NCI-H446 (cell line): ENCODE measurements at places on chromosomes 1 and 21.

DNA sequence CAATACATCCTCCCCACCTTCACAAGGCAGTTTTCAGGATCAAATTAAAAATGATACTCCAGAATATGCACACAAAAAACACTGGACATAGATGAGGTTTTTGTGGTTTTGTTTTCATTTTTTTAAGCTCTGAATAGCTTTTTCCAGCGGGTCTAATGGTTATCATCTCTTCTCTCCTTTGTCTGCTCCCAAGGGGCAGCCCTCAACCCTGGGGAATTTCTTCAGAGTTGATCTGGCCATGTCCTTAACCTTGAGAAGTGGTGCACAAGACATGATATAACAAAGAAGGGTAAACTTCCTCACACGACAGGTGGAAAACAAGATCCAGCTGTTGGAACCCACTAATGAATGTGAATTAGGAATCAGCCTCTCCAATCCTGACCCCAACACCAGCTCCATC lies 1.5 kb upstream of the CD244 start:
- no peak for DNase-seq

- no peak for DNase-seq
These were observed 140.8 kb downstream of the NFIA start for GRCh38 chr1:61223140-61223539.

GRCh38 chr1:41153750-41154274 lies 88.3 kb downstream of the SCMH1 start:
- DNase-seq: no peak

- no peak for DNase-seq
These were observed 300.6 kb downstream of the TM2D1 start for GRCh38 chr1:61424382-61424781.

DNA sequence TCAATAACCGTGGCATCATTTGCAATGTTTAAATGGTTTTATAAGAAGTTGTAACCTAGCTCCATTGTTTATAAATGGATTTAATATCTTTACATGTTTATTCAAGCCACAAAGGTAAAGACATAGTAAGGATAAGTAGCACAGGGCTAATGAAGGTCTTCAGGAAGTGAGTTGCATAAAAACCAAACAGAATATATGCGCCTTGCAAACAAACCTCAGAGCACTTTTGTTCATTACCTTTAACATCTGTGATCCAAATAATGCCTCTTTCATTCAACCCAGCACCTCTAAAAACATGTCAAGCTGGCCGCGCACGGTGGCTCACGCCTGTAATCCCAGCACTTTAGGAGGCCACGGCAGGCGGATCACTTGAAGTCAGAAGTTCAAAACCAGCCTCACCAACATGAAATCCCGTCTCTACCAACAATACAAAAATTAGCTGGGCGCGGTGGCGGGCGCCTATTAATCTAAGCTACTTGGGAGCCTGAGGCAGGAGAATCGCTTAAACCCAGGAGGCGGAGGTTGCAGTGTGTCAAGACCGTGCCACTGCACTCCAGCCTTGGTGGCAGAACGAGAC lies 25.3 kb downstream of the BRINP3 start:
- DNase-seq: no peak

DNA sequence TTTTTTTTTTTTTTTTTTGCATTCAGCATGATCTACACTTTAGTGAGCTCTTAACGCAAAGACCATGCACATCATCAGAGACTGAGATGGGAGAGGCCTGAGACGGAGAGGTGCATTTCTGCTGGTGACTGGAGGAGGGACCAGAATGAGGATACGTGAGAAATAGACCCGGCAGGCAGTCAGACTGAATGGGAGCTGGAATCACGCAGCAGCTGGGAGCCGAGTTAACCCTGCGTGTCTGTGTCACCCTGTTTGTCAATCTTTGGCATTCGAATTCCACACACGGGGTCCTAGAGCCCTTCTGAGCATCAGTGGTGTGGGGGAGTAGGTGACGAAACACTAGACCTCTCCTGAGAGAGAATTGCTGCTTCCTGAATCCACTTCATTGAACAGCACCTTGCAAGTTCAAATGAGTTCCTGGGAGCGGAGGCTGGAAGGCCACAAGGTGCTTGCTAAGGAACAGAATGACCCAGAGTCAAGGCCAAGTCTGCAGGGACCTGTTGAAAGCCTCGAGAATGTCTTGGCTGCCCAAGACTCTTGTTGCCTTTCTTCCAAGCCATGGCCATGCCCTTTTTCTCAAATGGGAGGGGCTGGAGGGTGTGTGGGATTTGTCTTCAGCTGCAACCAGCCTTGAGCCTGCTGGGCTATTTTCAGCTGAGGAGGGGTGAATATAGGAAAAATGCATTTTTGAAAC lies 123.3 kb downstream of the CNIH3 start:
- no peak for DNase-seq

- no peak for DNase-seq
These were observed 812 bp downstream of the CACHD1 start for GRCh38 chr1:64470665-64471217.

GRCh38 chr1:5570931-5571330 lies 421.3 kb downstream of the NPHP4 start:
- no peak for DNase-seq

DNA sequence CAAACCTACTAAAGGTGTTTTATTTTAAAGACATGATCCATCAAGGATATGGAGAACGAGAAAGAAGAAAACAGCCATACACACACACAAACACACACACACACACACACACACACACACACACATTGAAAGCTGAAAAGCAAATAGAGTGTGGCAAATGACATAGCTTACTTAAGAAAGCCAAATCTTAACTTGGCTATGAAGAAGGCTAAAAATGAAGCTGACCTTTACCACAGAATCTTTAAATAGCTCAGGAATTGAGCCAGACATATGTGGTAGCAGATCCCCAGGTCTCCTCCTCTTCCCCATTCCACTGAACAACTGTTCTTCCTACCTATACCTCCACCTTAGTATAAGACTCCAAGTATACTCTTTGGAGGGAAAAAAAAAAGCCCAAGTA lies 185.6 kb downstream of the CLEC20A start:
- DNase-seq: no peak

DNA sequence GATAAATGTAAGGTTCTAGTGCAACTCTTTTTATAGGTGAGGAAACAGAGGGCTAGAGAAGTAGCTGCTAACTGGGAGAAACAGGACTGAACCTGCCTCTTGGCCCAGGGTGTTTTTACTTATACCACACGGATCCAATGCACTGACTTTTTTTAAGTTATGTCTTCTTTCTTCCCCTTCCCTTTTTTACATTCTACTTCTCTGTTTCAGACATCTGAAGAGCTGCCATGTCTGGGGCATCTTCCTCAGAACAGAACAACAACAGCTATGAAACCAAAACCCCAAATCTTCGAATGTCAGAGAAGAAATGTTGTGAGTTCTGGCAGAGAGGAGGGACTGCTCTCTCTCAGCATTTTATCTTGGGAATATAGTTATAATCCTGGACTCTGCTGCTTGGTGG lies 1.4 kb downstream of the PFKFB2 start:
- no peak for DNase-seq

GRCh38 chr1:156840186-156840897 lies 18.6 kb downstream of the INSRR start:
- no peak for DNase-seq

DNA sequence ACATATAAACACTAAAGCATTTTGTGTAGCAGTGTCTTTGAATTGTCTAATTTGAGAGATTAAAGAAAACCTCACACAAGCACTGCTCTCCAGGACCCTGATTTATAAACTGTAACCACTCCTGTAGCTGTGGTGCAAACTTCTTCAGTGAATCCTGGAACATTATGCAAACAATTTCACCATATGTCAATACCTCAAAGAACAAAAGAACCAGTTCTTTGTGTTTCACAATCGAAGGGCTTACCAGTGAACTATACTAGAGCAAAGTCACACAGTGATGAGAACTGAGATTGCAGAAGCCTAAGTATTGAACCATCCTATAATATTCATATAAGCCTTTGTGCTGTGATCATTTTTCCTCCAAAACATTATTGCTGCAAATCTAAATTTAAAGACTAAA lies 21.5 kb downstream of the DPH5 start:
- DNase-seq: no peak

- no peak for DNase-seq
These were observed 51.3 kb upstream of the A3GALT2 start for GRCh38 chr1:33372162-33372561.

GRCh38 chr1:106747791-106748190 lies 308.7 kb upstream of the PRMT6 start:
- DNase-seq: no peak

GRCh38 chr1:109619576-109620400 lies at the start of the genes AMPD2 and GNAT2:
Gene AMPD2 (plus strand): TSS chr1:109619837. CDS start chr1:109621176, 1,339 bp downstream.
Gene GNAT2 (minus strand): TSS chr1:109619616. CDS start chr1:109612870, 6,746 bp downstream.
- peak; percentile 77 for DNase-seq

DNA sequence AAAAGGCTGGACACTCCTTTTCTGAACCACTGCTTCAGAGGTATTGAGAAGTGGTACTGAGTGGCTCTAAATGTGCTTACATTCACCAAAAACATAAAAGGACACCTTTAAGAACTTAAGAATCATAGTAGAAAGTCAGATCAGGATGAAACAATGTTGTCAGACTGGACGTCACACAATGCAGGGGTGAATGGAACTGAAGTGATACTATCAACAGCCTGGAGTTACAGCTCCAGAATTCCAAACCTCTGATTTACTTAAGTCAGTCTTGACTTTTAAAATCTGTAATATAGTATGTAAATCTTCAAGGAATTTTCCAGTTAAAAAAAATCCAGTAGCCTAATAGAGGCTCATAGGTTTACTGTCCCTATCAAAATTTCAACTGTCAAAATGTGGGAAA lies 19.3 kb downstream of the ELK4 start:
- no peak for DNase-seq

GRCh38 chr1:226596531-226597165 lies 48.1 kb downstream of the STUM start:
- DNase-seq: no peak

DNA sequence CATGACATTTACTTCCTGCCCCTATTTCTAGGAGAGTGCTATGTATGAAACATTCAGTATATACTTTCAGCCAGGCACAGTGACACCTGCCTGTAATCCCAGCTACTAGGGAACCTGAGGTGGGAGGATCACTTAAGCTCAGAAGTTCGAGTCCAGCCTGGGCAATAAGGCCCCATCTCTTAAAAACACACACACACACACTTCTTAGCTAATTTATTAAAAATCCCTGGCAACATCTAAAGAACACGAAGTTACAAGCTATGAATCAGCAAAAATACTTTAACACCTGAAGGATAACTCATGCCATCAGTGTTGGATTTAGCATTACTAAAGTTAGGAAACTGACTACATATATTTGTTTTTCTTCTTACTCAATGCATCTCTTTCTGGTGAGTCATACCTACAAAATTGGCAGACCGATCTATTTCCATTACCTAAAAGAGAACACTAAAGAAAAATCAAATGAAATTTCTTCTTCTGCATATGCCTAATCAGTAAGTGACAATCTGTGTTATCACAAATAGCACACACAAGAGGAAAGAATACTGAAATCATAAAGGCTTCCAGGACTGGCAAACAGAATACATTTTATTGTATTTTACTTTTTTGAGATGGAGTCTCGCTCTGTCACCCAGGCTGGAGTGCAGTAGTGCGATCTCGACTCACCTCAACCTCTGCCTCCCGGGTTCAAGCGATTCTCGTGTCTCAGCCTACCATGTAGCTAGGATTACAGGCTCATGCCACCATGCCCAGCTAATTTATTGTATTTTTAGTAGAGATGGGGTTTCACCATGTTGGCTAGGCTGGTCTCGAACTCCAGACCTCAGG lies 41.4 kb downstream of the RNF115 start:
- DNase-seq: no peak

DNA sequence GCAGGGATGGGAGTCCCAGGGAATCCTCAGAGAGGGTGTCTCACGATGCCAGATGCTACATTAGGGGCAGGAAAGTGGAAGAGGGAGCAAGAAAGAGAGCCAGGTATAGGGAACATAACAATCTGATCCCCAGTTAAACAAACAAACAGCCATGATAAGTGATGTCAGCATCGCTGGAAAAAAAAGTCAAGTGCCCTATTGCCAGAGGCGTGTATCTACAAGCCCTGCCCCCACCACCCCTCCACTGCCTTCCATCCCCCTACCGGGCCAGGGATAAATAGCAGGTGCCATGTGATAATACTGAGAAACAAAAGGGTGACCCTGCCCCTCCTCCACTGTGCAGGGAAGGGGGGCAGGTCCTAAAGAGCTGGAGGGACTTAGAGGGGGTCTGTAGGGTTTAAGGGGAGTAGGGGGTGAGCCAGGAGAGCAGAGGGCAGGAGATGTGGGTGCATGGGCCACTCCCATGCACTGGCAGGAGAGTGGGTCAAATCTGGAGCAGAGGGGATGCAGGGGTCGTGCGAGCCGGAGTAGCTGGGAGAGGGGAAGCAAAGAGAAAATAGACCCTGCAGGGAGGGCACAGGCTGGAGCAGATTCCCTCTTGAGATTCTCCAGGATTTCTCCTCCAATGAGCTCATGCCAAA lies 3.4 kb downstream of the SLC26A9 start:
- no peak for DNase-seq

- no peak for DNase-seq
These were observed 5.6 kb upstream of the ARF1 start for GRCh38 chr1:228076796-228077430.

DNA sequence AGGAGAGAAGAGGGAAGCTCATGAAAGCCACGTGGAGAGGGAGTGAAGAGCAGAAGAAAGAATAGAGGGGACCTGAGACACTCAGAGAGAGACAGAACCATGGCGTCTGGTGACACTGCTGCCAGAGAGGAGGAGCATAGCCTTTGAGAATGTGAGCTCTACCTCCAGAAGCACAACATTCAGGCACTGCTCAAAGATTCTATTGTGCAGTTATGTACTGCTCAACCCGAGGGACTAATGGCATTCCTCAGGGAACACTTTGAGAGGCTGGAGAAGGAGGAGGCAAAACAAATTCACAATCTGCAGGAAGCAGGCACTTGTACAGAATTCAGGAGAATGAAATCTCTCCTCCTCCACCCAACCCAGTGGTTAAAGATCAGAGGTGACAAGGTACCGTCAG lies 45.1 kb downstream of the BTBD8 start:
- DNase-seq: no peak

DNA sequence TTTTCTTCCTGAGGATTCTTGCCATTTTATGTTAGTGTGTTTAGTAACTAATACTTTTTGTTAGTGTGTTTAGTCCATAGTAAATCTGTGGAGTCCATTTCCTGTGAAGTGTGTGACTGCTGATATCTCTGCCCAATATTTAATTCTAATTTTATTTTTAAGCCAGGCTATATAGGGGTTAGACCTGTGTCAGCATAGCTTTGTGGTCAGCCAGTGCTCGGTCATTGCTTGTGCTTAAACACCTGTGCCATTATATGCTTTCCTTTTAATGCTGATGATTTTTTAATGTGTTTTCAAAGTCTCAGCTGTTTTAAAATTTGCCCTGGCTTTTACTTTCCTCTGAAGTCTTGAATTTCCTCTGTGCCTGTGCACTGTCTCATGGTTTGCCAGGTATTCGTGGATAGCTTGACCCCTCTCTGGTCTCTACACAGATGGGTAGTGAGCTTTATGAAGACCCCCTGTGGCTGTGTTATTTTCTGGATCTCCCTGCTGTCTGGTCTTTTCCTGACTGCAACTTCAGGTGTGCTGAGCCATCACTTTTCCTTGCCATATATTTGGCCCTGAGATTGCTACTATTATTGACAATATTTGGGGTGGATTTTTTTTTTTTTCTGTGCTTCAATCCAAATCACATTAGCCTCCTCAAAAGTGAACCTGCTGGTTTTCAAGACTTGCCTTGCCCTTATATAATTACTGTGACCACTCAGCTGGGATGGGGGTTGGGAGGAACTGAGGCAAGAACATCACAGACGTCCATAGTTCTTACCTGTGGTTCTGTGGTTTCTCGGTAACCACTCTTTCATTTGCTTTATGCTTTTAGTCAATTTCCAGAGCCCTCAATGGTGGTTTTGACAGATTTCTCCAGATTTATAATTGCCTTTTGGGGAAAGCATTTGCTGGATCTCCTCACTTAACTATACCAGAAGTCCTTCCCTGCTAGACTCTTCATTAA lies 59.6 kb downstream of the RPS6KC1 start:
- no peak for DNase-seq
